Activated CD4-positive, CD25-positive, alpha-beta regulatory T cell treated with anti-CD3 and anti-CD28 coated beads, Interleukin-2, amount 50 U/mL, for 24 hours (primary cell): ENCODE measurements at places on chromosomes 7 and 10.

GRCh38 chr7:19097165-19098055 lies 20.0 kb downstream of the TWIST1 start:
- ATAC-seq, result no peak

GRCh38 chr10:90890347-90890746 lies 18.6 kb downstream of the RPP30 start:
- no peak for ATAC-seq

GRCh38 chr7:127047521-127047920 lies 205.2 kb downstream of the GRM8 start:
- ATAC-seq, result no peak

DNA sequence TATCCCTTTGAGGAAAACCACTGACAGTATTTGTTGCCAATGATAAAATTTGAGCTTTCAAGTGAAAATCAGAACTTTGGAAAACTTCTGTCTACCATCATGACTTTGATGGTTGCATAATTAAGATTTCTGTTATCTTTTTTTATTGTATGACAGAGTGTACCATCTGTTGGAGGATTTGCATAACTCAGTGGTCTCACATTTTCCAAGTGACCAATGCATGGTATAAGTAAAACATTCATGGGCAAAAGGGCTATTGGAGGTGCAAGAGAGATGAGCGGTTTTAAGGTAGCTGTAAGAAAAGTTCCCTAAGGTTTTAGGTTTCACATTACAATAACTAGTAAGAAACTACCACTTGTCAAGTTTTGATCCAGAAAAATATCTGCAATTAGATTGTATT lies 625.3 kb downstream of the PARD3 start:
- ATAC-seq, result no peak

DNA sequence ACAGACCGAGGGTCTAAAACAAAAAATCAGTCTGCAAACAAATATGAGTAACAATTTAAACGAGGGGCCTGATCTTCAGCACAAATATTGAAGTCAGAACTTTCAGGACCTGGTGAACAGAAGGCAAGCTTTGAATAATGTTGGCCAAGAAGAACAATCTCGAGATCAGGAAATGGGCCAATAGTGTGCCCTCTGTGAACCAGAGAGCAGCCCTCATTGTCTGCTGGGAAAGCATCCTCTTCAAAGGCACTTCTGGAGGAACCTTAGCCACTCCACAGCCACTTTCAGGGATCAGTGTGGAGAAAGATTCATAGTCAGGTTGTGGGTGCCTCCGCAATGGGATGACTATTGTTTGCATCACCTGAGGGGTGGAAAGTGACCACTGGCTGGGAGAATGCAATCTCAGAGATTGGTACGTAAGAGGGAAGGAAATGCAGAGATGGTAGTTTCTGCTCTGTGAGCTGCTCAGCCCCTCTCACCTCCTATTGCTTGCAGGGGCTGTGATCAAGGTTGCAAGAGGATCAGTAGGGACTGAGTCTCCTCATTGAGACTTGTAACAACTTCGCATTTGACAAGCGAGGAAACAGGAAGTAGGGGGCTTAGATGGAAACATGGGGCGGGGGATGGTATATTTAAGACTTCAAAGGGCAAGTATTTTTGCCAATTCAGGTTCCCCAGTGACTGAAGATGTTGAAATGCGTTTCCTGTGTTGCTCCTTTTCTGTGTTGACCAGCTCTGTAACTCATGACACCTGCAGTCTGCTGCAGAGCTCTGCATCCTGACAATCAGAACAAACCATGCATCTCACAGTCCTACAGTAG lies 28.4 kb upstream of the IFRD1 start:
- ATAC-seq, result peak; percentile 32

GRCh38 chr10:133467286-133467911 lies 13.7 kb downstream of the SCART1 start:
- ATAC-seq, result no peak

GRCh38 chr7:48901966-48902365 lies 22.4 kb upstream of the CDC14C start:
- no peak for ATAC-seq

GRCh38 chr10:13201132-13201531 lies 33.0 kb downstream of the UCMA start:
- ATAC-seq, result peak; percentile 76

DNA sequence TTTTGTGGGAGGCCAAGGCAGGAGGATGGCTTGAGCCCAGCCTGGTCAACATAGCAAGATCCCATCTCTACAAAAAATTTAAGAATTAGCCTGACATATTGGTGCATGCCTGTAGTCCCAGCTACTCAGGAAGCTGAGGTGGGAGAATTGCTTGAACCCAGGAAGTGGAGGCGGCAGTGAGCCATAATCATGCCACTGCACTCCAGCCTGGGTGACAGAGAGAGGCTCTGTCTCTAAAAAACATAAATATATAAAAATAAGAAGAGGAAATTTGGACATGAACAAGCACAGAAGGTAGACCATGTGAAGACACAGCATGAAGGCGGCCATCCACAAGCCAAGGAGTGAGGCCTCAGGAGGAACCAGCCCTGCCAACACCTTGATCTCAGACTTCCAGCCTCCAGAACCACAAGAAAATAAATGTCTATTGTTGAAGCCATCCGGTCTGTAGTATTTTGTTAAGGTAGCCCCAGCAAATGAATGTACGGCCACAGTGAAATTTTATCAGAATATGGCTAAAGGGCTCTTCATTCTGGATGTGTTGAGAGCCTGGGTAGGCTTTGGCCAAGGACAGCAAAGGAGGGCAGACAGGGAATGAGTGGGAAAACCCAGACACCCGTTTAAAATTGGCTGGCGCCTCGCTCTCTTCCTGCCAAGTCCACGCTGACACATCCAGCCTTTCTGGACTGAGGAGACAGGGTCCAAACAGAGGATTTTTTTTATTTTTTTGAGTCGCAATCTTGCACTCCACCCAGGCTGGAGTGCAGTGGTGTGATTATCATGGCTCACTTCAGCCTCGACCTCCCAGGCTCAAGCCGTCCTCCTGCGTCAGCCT lies 12.9 kb upstream of the GRID2IP start:
- ATAC-seq, result no peak

- no peak for ATAC-seq
Observed at GRCh38 chr7:111370002-111370401, 192.3 kb downstream of the IMMP2L start.

DNA sequence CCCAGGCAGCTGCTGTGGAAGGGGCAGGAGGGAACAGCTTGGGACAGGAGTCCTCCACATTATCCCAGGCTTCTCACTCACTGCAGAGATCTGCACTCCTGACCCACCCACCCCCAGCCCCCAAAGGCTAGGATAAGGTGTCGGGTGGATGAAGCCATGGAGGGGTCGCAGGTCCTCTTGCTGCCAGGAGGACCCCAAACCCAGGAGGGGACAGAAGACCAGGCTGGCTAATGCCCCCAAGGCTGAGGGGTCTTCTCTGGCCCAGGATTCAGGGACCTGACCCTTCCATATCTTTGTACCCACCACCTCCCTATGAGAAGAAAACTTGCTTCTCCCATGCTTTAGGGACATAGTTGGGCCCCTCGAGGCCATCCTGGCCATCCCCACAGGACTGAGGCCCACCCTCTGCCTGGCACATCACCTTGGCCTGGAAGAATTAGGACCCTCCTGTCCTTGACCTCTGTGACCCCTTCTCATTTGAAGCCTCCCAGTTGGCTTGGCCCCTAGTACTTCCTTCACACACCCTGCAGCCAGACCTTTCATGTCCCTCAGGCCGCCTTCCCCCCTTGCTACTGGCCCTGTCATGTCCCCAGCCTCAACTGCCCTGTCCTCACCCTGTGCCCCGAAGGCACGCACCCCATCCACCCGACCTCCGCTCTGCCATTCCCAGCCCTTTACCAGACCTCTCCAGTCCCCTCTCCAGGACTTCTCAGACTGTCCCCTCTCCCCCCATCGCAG lies 21.6 kb downstream of the KCNH2 start:
- no peak for ATAC-seq

- no peak for ATAC-seq
Observed at GRCh38 chr7:16260236-16260728, 161.1 kb downstream of the CRPPA start.

DNA sequence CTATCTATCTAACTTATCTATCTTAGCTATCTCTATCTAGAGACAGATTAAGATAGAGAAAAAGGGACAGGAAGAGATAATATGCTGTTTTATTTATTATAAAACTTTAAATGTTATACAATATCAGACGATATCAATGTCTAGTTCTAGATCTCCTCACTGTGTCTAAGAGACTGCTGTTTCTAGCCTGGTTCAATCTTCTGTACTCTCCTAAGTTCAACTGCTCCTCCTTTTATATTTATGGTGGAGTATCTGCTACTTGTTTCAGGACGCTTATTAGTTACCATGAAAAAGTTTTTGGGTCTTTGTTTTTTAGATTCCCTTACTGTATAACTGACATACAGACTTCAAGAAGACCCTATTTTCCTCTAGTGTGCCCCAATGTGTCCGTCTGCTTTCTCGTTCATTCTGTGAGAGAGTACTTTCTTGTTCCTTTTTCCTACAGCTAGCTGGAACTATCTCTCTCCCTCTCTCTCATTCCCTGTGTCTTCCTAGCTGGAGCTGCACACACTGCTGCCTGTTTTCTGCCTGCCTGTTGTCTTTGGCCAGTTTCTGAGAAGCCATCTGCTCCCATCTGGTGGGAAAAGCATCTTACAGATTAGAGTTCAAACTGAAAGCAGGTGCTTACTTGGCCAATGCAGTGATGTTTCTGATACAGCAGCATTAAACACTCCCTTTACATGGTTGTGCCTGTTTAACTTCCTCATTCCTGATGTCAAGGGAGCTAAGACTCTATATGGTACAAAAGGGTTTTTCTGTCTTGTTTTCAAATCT lies 49.4 kb upstream of the ARL4A start:
- no peak for ATAC-seq

GRCh38 chr10:89029785-89030437 lies 39.3 kb downstream of the FAS start:
- peak; percentile 37 for ATAC-seq
